ENCODE measurements at places on chromosomes 2 and 18. TPM values are rescaled to one million over a fixed set of nuclear protein-coding genes. Genes with fewer than 3 reads are reported as not detected.

DNA sequence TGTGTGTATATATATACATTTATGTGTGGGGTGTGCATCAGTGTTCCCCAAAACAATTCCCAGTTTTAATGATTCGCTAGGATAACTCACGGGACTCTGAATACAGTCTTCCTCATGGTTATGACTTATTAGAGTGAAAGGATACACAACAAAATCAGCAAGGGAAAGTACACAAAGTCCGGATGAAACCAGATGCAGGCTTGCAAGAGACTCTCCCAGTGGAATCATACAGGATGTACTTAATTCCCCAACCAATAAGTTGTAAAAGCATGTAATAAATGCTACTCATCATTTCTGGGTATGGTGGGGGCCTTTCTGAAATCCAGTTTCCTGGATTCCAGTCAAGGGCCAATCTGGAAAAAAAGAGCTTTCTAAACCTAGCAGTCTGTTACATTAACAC lies 654.1 kb upstream of the SYT4 start:
- DNase-seq, result no peak

GRCh38 chr2:85265304-85265703 lies 62.5 kb downstream of the TGOLN2 start:
- DNase-seq, result peak; percentile 74

DNA sequence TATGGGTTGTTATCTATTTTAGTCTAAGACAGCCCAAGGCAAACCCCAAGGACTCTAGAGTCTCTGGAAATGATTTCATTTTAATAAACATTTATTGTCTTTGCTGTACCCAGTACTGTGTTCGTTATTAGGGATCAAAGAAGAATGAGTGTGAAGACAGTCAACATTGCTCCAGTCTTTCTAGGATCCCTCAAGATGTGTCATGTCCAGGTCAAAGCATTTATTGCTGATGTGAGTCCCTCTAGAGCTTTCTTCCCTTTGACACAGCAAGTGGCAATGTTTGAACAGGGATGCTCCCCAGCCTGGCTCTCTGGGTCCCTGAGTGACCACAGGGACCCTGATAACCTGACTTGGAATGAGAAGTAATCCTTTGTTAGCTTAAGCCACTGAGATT lies 123.1 kb upstream of the STK17B start:
- no peak for DNase-seq

- DNase-seq, result no peak
Measured at GRCh38 chr2:151040039-151040438, 221.6 kb downstream of the RBM43 start.

ANKRD53 gene
- total RNA-seq, result 1.1 TPM

EDAR gene
- not detected for total RNA-seq

DNA sequence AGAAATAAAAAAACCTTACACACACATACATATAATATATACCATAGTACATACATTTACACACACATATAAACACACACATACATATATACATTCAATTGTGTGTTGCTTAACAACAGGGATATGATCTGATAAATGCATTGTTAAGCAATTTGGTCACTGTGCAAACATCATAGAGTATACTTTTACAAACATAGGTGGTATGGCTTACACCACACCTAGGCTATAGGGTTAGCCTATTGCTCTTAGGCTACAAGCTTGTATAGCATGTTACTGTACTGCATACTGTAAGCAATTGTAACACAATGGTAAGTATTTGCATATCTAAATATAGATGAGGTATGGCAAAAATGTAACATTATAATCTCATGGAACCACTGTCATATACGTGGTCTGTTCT lies 156.8 kb upstream of the ERBB4 start:
- no peak for DNase-seq

AMER3 gene
- total RNA-seq, result not detected

GRCh38 chr18:25678221-25678620 lies 326.3 kb upstream of the ZNF521 start:
- no peak for DNase-seq

HAAO gene
- 0.72 TPM for total RNA-seq

- no peak for DNase-seq
Measured at GRCh38 chr2:203155406-203155805, 83.4 kb upstream of the CYP20A1 start.

DNA sequence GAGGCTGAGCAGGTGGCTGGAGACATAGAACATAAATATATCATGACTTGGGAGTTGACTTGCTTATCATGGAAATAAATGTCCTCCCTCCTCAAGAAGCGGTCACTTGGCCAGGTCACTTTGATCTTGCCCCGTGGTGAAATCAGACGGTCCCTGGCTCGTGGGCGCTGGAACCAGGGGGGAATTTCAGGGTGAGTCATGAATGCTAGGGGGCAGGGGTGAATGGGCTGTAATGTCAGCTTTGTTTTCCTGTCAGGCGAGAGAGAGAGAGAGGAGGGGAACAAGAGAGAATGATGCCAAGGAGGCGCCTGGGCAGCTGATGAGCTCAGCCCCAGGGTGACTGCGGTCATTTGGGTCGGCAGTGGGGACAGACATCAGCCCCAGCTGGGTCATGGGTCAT lies 47.7 kb downstream of the RRM2 start:
- peak; percentile 94 for DNase-seq

DNA sequence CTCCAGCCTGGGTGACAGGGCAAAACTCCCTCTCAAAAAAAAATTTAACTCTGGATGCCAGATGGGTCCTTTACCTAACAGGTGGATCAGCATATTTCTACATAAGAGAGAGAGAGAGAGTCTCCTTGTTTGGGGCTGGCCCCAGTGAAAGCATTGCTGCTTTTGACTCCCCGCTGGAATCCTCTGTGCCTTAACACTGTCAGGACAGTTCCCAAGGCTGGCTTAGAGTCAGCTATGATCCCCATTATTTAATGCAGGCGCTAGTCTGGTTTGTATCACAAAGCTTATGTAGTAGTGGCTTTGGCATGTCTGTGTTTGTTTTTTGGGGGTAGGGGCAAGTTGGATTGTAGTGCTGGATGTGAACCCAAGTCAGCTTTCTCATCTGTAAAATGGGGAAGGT lies 9.4 kb downstream of the INPP4A start:
- no peak for DNase-seq
